ENCODE measurements at places on chromosomes 3 and 15.

DNA sequence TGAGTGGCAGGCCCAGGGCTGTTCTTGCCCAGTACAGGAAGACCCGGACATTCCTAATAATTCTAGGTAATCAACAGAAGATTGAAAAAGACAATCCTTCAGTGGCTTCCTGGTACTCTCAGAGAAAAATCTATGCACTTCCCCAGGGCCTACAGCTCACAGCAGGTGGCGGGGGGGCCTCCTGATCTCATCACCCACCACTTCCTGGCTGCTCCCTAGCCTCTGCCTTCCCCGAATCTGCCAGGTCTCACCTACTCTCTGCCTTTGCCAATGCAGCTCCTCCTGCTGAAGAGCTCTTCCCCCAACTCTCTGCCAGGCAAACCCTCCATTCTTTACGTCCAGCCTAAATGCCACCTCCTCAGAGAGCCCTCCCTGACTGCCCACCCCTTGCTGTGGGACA is 37.5 kb downstream of the EHD4 start:
- DNase-seq, result peak; percentile 34

- no peak for DNase-seq
These were observed 511.2 kb downstream of the MECOM start for GRCh38 chr3:169152319-169152718.

GRCh38 chr3:32508711-32509110 is 6.1 kb upstream of the CMTM6 start:
- no peak for DNase-seq

DNA sequence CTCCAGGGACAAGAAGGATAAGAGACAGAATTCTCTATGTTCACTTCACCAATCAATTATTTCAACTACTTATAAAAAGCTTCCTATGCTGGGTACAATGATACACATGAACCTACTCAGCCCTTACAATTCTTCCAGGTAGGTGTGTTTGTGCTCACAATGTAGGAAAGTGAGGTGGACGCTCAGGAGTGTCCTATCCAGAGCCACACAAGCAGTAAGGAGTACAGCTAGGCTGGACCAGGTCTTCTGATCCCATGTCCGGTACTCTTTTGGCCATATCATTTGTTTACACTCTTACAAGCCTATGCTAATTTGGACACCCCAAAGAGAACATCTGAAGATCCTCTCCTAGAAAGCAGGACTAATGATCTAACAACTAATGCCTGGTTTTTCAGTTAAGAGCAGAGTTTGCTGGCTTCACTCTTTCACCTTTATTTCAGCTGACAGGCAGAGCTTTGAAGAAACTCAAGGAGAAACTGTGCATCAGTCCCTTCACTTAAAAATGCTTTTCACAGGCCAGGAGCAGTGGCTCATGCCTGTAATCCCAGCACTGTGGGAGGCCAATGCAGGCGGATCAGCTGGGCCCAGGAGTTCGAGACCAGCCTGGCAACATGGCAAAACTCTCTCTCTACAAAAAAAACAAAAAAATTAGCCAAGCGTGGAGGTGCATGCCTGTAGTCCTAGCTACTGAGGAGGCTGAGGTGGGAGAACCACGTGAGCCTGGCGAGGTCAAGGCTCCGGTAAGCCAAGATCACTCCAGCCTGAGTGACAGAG is 27.5 kb downstream of the IGF2BP2 start:
- no peak for DNase-seq

DNA sequence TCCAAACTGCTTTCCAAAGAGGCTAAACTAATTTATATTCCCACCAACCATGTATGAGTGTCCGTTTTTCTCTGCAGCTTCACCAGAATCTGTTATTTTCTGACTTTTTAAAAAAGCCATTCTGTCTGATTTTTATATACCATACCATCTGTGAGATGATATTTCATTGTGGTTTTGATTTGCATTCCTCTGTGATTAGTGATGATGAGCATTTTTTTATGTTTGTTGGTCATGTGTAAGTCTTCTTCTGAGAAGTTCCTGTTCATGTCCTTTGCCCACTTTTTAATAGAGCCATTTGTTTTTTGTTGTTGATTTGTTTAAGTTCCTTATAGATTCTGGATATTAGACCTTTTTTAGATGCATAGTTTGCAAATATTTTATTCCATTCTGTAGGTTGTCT is 179.4 kb upstream of the ALCAM start:
- no peak for DNase-seq

GRCh38 chr3:181609030-181609767 is 102.5 kb upstream of the SOX2 start:
- no peak for DNase-seq
